T-helper 1 cell (primary cell): ENCODE measurements at places on chromosomes 12 and 14.

DNA sequence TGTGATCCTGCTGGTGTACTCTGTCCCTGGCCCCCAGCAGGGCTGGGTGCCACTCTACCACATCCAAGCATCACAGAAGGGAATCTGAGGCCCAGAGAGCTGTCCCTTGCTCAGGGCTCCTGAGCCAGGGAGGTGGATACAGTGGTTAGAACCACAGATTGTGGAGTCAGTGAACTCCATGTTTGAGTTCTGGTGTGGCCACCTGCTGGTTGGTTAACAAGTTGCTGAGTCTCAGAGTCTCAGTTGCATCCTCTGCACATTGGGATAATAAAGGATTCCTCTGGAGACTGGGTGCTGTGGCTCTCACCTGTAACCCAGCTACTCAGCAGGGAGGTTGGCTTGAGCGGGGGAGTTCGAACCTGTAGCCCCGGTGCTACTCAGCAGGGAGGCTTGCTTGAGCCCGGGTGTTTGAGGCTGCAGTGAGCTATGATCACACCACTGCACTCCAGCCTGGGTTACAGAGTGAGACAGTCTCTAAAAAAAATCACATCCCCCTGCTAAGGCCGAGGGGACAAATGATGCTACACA, 39.4 kb downstream of the MVK start:
- no peak for DNase-seq

GRCh38 chr14:66291756-66292155, 194.4 kb upstream of the CCDC196 start:
- no peak for DNase-seq

GRCh38 chr14:39734306-39734705, 302.1 kb upstream of the FBXO33 start:
- no peak for DNase-seq

GRCh38 chr12:114512351-114512750, 106.4 kb upstream of the TBX5 start:
- DNase-seq: no peak

DNA sequence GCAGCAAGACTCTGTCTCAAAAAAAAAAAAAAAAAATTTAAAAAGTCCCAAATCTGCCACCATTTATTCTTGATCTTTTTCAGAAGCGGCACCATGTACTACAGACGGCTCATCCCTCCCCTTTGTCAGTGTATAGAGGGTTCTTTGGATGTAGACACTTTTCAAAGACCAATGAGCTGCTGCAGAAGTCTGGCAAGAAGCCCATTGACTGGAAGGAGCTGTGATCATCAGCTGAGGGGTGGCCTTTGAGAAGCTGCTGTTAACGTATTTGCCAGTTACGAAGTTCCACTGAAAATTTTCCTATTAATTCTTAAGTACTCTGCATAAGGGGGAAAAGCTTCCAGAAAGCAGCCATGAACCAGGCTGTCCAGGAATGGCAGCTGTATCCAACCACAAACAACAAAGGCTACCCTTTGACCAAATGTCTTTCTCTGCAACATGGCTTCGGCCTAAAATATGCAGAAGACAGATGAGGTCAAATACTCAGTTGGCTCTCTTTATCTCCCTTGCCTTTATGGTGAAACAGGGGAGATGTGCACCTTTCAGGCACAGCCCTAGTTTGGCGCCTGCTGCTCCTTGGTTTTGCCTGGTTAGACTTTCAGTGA, 6.5 kb upstream of the ACACB start:
- no peak for DNase-seq

DNA sequence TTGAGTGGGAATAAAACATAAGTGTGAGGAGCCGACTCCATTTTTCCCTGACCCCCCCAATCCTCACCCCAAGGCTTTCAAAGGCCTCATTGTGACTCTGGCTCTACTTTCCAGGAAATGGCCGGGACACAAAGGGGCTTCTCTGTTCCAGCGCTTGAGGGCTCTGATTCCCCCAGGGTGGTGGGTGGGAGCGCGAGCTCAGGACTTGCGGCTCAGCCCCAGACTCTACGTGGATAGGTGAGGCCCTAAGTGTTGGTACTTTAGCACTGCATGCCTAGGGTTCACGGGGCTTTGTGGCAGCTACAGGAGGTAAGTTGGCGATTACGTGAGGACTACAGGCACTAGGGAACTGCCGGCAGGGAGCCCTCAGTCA, 553 bp downstream of the CNPY2 start:
- no peak for DNase-seq

- no peak for DNase-seq
Observed at GRCh38 chr14:33833706-33834465, 117.0 kb downstream of the EGLN3 start.

- no peak for DNase-seq
Observed at GRCh38 chr14:74518221-74518620, 24.7 kb downstream of the ISCA2 start.

GRCh38 chr12:47268501-47269454, 189.0 kb upstream of the AMIGO2 start:
- no peak for DNase-seq

GRCh38 chr14:82805892-82806825, 1272.5 kb upstream of the SEL1L start:
- DNase-seq: no peak
